G401 (cell line): ENCODE measurements at places on chromosomes 12 and 14.

DNA sequence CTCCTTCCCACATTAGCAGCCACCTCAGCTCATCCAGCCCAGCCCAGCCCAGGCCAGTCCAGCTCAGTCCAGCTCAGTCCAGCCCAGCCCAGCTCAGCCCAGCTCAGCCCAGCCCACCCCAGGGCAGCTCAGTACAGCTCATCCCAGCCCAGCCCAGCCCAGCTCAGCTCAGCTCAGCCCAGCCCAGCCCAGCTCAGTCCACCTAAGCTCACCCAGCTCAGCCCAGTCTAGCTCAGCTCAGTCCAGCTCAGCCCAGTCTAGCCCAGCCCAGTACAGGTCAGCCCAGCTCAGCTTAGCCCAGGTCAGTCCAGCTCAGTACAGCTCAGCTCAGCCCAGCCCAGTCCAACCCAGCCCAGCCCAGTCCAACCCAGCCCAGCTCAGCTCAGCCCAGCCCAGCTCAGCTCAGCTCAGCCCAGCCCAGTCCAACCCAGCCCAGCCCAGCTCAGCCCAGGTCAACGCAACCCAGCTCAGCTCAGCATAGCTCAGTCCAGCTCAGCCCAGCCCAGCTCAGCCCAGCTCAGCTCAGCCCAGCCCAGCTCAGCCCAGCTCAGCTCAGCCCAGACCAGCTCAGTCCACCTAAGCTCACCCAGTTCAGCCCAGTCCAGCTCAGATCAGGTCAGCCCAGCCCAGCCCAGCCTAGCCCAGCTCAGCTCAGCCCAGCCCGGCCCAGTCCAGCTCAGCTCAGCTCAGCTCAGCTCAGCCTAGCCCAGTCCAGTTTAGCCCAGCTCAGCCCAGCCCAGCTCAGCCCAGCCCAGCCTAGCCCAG, 63.0 kb downstream of the TMEM121 start:
- no peak for DNase-seq

DNA sequence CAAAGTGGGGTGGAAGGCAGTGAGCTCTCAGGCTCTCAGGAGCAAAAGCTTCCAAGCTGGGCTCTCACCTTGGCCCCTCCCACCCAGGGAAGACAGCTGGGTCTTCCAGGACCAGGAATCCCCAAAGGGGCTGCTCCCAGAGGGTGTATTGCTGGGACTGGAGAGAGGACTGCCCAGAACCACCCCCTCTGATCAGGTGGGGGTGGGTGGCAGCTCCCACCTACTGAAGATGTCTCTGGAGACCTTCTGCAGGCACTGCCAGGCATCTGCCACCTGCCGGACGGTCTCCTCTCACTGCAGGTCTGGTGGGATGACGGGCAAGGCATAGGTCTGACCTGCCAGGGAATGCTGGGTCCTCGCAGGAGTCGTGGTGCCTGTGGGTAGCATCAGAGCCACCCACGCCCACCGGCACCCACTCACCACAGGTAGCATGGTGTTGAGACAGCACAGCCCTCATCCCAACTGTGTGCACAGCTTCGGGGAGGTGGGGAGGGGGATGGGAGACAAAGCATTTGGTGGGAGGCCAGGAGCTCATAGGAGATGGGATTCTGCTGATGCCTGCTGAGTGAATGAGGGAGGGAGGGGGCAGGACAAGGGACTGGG, 103.2 kb downstream of the SINHCAF start:
- DNase-seq: no peak

GRCh38 chr14:21712036-21712435, 38.4 kb upstream of the OR4E1 start:
- no peak for DNase-seq

- DNase-seq: no peak
Measured at GRCh38 chr14:76870166-76870565, 44.0 kb downstream of the LRRC74A start.

- no peak for DNase-seq
Measured at GRCh38 chr14:73258845-73259611, 21.7 kb downstream of the PAPLN start.

GRCh38 chr14:35229792-35230089, 62.4 kb upstream of the PSMA6 start:
- no peak for DNase-seq

DNA sequence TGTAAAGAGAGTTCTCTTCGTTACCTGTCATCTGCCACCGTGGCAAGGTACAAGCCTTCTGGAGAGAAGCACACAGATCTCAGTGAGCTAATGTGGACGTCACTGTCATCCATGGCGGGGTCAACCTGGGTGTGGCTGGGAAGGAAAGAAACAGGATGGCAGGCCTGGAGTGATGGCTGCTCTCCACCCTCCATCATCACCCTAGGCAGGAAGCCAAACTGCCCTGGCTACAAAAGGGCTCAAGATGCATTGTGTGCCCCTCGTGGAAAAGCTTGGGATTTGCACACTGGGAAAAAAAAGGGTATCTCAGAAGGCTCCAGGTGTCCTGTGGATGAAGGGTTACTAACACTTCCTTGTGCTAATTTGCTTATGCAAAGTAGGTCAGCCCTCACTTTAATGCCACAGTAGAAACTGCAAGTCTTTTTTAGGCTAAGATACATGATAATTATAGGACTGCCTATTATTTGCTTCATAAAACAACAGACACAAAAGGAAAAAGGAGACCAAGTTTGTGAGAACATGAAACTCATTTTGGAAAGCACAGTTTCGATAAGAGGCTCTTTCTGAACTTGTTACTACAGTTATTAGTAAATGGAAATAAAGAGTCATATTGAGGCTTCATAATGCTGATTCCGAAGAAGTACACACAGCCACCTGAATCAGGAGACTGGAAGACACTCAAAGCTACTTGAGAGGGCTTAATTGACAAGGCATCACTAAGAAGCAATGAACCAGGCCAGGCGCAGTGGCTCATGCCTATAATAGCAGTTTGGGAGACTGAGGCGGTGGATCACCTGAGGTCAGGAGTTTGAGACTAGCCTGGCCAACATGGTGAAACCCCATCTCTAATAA, 18.9 kb downstream of the RFC5 start:
- peak; percentile 75 for DNase-seq
